ENCODE measurements at places on chromosomes 12 and 14. TPM values are rescaled to one million over a fixed set of nuclear protein-coding genes. Genes with fewer than 3 reads are reported as not detected.

CNPY2 gene
- total RNA-seq: 97.5 TPM

CD4 gene
- not detected for total RNA-seq

FOXA1 gene
- not detected for total RNA-seq

FOXN4 gene
- not detected for total RNA-seq

Data from GM23248 (cell line).